NCI-H2029 treated with DMSO at 0.1 percent for 48 hours (cell line): ENCODE measurements at places on chromosomes 5 and 9.

GRCh38 chr5:104706600-104706999 is 1144.0 kb upstream of the NUDT12 start:
- DNase-seq: no peak

DNA sequence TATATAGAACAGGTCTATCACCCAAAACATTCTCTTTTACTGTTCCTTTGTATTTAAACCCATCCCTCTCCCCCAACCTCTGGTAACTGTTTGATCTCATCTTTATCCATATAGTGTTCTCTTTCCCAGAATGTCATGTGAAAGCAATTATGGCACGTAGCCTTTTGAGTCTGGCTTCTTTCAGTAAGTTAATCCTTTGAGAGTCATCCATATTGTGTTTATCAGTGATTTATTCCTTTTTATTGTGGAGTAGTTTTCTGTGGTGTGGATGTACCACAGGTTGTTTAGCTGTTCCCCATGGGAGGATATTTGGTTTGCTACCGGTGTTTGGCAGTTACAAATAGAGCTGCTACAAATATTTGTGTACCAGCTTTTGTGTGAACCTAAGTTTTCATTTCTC is 38.0 kb downstream of the HMGXB3 start:
- no peak for DNase-seq

DNA sequence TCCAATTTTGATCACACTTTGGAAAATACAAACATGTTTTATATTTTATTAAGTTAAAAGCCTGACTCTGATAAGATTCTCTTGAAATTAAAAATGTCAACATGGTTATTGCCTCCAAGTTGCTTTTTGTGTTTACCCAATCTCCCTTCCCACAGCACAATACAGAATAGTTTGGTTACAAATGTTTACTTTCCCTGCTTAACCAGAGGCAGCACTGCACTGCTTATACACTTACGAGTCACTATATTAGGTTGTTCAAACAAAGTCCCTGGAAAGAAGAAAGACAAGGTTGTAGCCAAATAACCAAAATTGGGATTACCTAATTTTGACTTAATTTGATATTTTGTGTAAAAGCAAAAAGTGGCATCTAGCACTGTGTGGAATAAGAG is 25.9 kb downstream of the SRFBP1 start:
- no peak for DNase-seq

DNA sequence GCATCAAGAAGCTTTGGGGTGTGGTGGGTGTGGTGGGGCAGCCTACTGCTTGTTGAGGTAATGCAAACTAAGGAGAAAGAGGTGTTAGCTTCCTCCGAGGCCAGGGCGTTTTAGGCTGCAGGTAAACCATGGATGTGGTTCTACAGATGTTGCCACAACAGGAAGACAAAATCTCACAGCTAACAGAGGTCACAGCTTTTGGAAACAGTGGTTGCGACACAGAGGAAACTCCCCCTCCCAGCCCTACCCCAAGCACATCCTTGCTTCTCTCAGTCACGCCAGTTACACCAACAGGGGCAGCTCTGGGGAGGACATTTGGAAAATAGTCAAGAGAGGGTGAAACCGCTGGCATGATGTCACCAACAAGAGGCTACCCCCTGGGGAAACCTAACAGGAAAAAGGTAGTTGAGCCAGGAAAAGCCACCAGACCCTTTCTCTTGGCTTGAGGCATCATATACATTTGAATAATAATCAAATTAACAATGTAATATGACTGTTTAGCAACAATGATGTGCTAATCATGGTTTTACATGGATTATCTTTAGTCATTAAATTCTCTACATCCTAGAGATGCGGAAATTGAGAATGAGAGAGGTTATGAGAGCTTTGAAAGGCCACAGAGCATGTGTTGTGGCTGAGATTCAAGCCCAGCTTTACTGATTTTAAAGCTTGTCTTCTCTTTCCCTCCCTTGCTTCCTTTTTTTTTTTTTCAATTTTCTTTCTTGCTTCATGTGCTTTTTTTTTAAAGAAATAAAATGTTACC is 82.2 kb upstream of the IL12B start:
- no peak for DNase-seq

DNA sequence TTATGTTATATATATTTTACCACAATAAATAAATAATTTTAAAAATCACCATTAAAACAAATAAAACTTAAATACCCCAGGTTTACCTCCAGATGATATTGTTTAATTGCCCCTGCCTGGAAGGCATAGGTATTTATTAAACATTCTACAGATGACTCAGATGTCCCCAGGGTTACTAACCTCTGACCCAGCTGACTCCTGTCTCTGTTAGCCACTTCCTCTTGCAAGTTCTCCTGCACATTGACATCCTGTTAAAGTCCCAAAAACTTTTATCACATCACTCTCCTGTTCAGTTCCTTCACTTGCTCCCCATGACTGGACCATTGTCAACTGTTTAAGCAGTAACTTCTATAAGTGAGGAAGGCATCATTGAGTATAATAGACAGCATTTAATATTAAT is 37.0 kb upstream of the RAB3C start:
- no peak for DNase-seq

DNA sequence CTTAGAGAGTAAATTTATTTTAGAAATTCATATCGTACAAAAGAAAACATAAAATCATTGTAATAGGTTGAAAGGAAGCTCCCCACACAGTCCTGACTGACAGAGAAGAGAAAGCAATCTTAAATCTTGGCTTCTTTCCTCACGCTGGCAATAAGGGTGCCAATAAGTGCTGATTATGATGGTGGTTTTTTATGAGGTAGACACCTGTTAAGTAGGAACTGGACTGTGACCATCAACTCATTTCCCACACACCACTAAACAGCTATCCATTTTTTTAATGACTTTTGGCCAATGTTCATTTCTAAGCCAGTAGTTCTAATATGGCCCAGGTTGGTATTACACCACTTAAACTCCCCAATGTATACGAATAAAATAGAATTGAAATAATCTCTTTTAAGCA is 893.5 kb upstream of the NUDT12 start:
- DNase-seq: peak; percentile 31

DNA sequence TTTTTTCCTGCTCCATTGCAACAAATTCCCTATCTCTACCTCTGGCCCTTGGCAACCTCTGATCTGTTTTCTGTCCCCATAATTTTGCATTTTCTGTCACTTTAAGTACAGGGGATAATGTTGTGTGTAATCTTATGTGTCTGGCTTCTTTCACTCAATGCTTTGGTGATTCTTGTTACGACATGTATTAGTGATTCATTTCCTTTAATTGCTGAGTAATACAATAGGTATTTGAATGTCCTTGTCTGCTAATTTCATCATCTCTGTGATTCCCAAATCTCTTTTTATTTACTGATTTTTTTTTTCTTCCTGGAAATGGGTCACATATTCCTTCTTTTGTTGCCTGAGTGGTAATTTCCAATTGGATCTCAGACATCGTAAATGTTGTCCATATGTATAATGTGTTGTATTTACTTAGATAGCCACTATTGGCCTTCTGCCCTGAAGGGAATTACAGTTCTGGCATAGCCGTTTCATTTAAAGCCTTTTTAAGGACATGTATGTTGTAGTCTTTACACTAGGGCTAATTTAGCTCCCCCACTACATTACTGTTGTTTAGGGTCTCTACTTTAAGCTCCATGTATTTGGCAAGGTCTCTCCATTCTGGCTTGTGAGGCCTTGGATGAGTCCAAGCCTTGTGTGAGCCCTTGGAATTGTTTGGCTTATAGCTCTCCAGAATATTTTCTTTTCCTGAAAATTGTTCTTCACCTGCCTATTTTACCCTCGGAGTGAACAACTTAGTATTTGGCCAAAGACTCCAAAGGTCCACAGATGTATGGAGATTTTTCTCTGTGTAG is 683.8 kb downstream of the LRRC70 start:
- DNase-seq: no peak

- no peak for DNase-seq
Observed at GRCh38 chr5:180718810-180719453, 20.9 kb downstream of the OR2Y1 start.

DNA sequence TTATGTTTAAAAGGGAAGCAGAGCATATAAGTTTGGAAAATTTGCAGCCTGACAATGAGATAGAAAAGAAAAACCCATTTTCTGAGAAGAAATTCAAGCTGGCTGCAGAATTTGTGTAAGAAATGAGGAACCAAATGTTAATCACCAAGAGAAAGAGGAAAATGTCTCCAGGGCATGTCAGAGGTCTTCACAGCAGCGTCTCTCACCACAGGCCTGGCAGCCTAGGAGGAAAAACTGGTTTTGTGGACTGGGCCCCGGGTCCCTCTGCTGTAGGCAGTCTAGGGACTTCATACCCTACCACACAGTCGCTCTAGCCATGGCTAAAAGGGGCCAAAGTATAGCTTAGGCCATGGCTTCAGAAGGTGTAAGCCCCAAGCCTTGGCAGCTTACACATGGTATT is 32.1 kb upstream of the HSD17B4 start:
- DNase-seq: no peak

DNA sequence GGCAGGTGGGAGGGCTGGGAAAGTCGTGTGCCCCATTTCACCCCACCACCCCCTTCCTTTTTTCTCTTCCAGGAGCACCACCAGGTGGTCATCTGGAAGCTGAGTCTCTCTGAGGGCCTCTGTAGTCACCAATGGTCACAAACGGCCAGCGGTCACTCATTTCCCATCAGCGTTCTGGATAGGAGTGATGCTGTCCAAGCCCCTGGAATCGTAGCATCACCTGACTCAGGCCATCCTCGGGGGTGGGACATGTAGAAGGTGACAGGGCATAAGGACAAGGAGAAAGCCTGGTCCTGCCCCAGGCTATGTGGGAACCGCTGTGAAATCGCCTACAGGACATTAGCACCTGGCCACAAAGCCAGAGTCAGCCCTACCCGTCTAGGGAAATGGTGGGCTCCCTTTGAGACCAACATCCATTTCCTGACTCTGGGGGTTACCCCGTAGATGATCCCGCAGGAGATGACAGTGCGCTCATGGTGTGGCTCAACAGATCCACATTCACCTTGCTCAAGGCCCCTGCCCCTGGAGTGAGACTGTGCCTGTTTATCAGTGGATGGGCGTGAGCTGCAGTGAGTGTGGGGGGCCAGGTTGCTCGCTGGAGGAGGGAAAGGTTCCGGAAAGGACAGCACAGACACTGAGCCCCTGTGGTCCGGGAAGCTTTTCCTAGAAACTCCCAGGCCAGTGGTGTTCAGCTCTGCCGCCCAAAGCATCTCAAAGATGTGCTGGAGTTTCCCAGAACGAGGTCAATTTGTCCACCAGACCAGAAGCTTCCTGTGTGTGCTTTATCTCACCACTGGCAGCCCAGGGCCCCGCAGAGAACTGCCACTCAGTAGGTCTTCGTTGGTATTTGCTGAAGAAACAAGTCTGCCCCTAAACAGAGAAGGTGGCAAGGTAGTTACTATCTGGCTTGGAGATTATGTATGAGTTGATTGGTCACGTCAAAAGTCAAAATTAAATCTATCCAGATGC is 61.1 kb upstream of the UNC5A start:
- DNase-seq: no peak

GRCh38 chr9:137241490-137242268 is 592 bp downstream of the TUBB4B start:
- no peak for DNase-seq

DNA sequence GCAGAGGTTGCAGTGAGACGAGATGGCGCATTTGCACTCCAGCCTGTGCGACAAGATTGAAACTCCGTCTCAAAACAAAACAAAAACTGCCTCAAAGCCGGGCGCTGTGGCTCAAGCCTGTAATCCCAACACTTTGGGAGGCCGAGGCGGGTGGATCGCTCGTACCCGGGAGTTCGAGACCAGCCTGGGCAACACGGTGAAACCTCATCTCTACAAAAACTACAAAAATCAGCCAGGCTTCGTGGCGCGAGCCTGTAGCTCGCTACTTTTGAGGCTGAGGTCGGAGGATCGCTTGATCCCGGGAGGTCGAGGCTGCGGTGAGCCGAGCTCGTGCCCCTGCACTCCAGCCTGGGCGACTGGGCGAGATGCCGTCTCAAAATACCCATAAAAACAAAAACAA is 988 bp downstream of the GFM2 start:
- no peak for DNase-seq

GRCh38 chr5:35354751-35355150 is 124.5 kb upstream of the PRLR start:
- no peak for DNase-seq

DNA sequence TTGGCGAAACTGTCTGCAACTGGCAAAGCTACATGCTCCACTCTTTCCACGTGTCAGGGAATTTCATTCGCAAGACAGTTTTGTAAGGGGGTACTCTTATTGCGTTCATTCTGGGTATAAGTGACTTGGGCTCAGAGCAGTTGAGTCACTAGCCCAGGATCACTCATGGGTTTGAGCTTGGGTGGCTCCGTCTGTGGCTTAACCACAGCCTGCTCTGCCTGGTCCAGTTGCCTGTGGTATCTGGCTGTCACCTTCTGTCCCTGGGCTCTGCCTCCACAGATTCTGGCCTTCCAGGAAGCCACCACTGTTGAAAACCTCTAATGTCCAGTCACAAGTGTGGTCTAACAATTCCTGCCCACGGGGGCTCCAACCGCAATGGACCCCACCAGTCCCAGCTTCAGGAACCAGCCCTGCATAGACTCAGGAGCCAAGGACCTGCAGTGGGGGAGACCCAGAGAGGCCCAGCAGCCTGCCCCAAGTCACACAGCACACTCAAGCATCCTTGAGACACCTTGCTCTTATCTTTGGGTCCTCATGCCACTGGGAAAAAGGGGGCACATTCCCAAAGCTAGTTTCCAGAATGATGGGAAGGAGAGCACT is 10.4 kb downstream of the KIF12 start:
- DNase-seq: no peak

GRCh38 chr5:43036856-43037635 is 3.1 kb downstream of the ANXA2R start:
- no peak for DNase-seq

GRCh38 chr9:136205707-136205992 is 722 bp upstream of the LHX3 start:
- DNase-seq: no peak

GRCh38 chr9:130627896-130628792 is 36.2 kb upstream of the PRDM12 start:
- no peak for DNase-seq

DNA sequence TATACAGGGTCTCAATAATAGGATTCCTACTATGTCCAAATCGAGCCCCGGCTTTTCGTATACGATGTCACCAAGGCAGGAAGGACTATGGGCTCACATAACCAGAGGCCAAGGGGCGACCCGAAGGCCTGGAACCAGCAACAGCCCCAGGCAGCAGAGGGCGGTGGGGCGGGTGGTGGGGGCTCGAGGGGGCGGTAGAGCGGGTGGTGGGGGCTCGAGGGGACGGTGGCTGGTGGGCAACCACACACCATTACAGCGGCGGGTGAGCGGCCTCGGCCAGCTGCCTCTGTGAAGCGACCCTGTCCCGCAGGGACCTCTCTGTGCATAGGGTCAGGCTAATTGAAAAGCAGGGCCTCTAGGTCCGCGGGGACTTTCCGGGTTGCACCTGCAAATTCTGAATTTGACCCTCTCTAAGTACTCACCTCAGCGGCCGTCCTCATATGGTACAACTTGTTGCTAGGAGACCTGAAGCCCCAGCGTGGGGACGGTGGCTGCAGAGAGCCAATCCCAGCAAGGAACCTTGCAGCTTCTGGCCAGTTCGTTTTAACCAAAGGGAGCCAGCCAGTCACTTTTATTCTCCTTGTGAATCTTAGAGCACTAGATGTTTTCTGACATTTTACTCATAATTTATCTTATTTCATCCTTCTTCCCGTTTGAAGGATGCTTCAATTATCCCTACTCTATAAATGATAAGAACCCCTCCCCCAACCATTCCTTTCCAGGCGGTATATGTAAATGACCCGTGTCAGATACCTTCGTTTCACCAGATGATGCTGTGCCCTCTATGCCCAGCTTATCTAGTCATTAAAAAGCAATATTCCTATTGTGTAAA is at the start of gene NME5:
TSS of gene NME5 (minus strand) at position 480 of the 832 bp plus-strand sequence. CDS start 648 bp downstream, outside the sequence.
- peak; percentile 55 for DNase-seq

GRCh38 chr5:146041180-146041789 is 64.1 kb downstream of the PLAC8L1 start:
- DNase-seq: no peak

- DNase-seq: no peak
Observed at GRCh38 chr9:73611032-73611431, 459.4 kb downstream of the ANXA1 start.
